Posterior vena cava (tissue), 2 donors: ENCODE measurements at places on chromosomes 16 and 17. TPM values are rescaled to one million over a fixed set of nuclear protein-coding genes. Genes with fewer than 3 reads are reported as not detected.
A peak's percentile ranks its signal among the peaks of the same experiment; 100 is the strongest.

Gene KRT25
- not detected for total RNA-seq

GRCh38 chr16:56409195-56409594 is 16.1 kb downstream of the AMFR start:
- DNase-seq = no peak

Gene OR3A2
- not detected for total RNA-seq

GRCh38 chr16:56295739-56296527 is 104.6 kb downstream of the GNAO1 start:
- peak; percentile 35 for DNase-seq

Gene CUEDC1
- total RNA-seq = 42.3 TPM

DNA sequence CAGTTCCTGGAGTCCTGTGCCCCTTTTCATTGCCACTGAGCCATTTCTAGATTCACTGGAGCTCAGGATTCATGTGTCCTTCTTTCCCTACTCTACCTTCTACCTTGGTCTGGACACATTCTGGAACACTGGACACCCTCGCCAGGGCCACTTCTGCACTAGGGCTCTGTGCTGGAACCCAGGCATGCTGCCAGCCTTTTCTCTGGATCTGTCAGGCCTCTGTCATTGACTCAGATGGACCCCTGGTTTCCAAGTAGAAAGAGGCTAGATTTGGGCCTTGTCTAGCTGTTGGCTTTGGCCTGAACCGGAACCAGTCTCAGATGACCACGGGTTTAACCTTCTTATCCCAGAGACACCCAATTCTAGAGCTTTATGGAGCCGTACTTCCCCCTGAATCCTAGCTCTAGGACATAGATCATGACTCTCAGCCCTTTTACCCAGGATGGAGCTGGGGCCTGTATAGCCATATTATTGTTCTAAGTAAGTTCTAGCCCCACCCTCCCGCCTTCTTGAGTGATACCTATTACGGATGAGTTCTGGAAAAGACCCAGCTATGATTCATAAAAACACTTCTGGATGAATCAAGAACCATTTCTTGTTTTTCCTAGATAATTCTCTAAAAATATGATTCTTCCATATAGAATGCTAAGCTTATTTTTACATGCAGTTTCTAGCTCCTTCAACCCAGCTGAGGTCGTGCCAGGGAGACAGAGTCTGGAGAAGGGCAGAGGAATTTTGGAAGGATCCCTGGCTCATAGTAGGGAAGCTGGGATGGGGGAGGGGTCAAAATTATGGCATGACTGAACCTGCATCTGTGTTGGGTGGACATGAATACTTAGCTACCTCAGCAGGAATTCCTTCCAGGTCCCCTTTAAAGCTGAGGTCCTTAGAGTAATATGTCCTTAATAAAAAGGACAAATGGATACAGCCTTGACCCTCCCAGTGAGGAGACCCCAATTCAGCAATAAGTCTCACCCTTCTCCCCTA is 1.1 kb upstream of the CHRNB1 start:
- no peak for DNase-seq

DNA sequence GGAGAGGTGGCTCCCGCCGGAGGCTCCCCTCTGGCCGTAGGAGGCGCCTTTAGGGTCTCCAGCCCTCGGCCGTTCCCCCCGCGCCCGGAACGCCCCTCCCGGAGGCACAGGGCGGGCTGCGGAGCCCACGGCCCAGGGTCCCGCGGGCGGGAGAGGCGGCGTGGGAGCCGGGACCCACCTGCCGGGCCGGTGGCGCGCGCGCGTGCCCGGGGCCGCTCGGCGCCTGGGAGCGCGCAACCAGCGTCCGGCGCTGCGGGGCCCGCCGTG is at the start of gene MIF4GD:
TSS of gene MIF4GD (minus strand) at position 266 of the 267 bp plus-strand sequence. CDS start 1,036 bp downstream, outside the sequence.
- DNase-seq = no peak

Gene PRR29
- total RNA-seq = 0.29 TPM

GRCh38 chr17:66865151-66865550 is 30.2 kb downstream of the CACNG5 start:
- no peak for DNase-seq

Gene YBX2
- 1.7 TPM for total RNA-seq

Gene NPIPB5
- 230 TPM for total RNA-seq

DNA sequence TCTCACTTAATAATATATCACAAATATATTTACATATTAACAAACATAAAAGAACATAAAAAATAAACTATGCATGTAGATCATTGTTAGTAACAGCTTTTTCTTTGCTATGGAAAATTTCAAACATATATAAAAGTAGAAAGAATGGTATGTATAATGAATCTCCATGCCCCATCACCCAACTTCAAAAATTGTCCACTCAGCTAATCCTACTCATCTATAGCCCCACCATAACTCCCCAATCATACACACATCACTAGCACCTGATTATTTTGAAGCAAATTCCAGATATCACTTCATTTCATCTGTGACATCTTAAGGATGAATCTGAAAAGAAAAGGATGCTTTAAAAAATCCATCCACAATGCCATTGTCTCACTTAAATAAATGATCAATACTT is 46.8 kb downstream of the SHISA6 start:
- no peak for DNase-seq

GRCh38 chr17:69539781-69540319 is 125.4 kb downstream of the MAP2K6 start:
- DNase-seq = no peak

Gene STAC2
- 1.2 TPM for total RNA-seq

Gene TVP23A
- total RNA-seq = 3.7 TPM

- peak; percentile 89 for DNase-seq
Measured at GRCh38 chr17:29133121-29133713, 47.0 kb downstream of the MYO18A start.

DNA sequence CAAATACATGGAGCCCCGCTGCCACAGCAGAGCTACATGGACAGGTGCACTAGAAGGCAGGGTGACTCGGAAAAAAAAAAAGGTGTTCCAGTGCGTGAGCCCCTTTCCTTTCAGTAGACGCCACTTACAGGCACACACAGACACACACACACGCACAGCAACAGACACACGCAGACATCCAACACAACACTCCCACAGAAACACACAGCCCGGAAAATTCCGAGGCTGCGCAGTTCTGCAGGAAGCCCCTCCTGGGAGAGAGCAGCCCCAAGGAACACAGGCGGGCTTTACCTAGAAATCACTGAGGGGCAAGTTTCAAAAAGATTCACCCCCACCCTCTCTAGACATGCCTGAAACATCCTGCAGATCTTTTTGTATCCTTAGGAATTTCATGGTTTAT is 136.0 kb upstream of the WSB1 start:
- no peak for DNase-seq

Gene CYGB
- 24.5 TPM for total RNA-seq

GRCh38 chr17:45146890-45147580 is 1.2 kb upstream of the HEXIM1 start:
- DNase-seq = peak; percentile 83

GRCh38 chr16:81703177-81704155 is 75.6 kb upstream of the PLCG2 start:
- DNase-seq = peak; percentile 84

DNA sequence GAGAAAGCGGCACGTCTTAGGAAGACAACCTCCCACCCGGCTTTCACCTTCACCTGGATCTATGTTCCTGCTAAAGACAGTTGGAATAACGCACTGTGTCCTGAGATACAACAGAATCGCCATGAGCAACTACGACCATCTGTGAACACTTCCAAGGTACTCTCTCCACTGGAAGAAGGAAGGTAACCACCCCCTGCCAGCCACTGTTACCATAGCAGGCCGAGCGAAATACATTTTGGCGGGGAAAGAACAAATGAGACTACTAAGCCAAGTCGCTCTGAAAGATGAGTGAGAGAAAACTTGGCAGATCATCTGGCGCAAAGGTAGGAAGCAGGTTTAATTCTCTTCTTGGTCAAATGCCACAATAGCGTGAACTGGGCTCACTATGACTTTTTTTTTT is 9.8 kb downstream of the CRK start:
- DNase-seq = no peak

Gene AXIN2
- 23.5 TPM for total RNA-seq

- DNase-seq = no peak
Measured at GRCh38 chr16:81353895-81354294, 39.1 kb downstream of the GAN start.

DNA sequence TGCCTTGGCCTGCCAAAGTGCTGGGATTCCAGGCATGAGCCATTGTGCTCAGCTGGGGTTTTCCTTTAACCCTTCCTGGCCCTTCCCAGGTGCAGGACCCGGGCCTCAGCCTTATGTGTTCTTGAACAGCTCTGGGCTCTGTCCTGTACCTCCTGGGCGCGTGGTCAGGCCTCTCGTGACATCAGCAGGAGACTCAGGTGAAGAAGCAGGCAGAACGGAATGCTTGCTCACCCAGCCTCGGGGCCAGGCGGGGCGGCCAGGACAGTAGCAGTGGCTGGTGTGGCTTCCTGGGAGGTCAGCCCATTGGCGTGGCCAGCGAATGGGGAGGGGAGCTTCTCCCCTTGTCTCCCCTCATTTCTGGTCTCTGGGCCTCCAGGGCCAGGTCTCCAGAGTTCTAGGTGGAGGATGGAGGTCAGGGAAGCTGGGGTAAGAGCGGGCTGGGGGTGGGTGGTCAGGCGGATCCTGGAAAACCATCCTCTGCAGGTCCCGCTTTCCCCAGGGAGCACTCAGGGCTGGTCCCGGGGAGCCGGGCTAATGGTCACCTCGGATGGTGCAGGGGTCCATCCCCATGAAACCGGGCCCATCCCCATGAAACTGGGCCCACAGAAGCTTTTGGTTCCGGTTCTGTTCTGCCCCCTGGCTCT is 281.5 kb downstream of the SEC14L1 start:
- peak; percentile 76 for DNase-seq

DNA sequence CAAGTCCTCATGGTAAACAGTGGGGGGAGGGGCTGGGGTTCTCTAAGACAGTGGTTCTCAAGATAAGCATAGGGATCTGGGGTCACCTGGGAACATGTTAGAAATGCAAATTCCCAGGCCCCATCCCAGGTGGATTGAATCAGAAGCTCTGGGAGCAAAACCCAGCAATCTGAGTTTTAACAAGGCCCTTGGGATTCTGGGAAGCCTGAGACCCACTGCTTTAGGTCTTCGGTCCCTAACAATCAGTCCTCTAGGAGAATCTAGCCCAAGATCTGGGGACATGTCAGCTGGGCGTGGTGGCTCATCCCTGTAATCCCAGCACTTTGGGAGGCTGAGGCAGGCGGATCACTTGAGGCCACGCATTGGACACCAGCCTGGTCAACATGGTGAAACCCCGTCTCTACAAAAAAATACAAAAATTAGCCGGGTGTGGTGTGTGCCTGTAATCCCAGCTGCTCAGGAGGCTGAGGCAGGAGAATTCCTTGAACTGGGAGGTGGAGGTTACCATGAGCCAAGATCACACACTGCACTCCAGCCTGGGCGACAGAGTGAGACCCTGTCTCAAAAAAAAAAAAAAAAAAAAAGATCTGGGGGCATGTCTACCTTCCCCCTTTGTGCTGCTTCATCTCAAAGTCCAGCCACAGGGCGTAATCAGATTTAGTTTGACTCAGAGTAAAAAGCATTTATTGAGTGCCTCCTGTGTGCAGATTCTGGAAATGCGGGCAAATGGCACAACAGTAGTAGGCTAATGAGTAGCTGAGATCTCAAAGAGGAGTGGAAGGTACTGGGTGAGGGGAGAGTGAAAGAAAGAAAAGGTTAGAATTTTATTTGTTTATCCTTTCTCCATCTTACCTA is 8.8 kb upstream of the NR1D1 start:
- no peak for DNase-seq

DNA sequence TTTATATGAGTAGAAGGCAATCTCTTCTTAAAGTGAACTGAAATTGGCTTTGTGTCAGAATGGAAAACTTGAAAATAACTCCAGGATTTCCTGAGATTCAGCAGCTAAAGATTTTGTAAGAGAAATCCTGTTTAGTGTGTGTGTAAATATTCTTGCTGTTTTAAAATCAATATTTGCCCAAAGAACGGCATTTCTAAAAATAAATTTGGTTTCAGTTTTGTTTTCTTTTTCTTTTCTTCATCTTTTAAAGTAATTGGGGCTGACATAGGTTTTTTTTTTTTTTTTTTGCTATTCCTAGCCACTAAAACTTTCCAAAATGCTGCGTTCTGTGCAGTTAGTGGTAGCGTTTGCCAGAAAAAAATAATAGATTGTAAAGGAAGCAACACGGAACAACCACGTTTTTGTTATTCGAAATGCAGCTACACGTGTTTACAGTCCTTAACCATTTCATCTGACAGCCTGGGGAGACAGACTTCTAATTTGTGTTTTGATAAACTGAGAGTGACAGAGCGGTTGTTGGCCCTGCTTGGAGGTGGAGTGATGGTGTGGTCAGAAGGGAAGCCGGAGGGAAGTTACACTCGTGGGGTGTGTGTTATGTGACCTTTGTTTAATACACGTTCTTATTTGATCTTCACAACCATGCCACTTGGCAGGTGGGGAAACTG is 21.6 kb upstream of the SMPD3 start:
- DNase-seq = no peak

DNA sequence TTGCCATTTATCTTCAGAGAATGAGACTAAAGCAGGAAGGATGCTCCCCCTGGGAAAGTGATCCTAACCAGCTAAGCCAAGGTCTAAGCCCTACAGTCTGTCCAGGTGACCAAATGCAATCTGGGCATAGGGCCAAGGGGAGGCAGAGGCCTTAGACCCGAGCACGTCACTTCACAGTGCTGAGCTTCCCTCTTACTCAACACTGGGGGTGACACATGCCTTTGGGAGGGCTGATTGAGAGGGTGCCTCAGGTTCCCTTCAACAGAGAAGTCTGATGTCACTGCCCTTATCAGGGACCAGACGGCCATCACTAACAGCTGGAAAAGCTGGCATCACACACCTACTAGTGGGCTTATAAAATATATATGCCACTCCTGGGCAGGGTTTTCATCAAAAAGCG is 4.0 kb downstream of the CIAO2B start:
- no peak for DNase-seq
